ENCODE measurements at places on chromosomes 7 and 10.

DNA sequence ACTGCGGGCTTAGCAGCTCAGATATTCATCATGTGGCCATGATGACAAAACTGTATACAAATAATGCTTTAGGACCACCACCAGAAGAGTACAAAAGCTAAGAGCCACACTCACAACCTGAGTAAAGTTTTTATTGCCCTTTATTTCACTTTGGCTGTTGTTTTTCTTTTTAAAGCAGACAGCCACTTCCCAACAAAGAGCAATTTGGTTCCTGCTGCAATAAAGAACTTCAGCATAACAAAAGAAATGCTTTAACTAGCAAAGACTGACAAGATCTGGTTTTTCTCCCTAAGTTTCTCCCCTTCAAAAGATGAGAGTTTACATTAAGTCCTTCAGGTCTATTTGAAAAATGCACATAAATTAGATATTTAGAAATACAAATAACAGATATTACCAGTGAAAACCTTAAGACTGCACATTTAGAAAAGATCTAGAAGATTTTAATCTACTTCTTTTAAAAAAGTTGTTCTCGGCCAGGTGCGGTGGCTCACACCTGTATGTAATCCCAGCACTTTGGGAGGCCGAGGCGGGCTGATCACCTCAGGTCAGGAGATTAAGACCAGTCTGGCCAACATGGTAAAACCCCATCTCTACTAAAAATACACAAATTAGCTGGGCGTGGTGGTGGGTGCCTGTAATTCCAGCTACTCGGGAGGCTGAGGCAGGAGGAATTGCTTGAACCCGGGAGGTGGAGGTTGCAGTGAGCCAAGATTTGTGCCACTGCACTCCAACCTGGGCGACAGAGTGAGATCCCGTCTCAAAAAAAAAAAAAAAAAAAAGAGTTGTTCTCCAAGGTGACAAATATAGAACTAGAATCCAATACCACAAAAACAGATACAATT, 59.4 kb downstream of the WAPL start:
- DNase-seq = no peak

DNA sequence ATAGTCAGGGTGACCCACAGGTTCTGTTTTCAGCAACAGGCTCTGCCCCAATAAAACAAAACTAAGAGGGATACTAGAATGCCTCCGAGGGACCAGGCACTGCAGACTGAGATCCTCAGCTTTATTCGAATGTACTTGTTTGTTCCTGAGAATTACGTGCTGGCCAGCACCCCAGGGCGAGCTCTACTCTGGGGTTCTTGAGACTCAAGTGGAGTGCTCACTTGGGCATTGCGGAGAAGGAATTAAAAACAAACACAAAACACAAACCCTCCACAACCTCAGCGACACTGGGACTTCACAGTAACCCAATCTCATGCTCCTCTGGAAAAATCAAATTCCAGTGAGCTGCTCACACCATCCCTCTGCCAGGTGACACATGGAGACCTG, 250.7 kb downstream of the TNS3 start:
- no peak for DNase-seq

DNA sequence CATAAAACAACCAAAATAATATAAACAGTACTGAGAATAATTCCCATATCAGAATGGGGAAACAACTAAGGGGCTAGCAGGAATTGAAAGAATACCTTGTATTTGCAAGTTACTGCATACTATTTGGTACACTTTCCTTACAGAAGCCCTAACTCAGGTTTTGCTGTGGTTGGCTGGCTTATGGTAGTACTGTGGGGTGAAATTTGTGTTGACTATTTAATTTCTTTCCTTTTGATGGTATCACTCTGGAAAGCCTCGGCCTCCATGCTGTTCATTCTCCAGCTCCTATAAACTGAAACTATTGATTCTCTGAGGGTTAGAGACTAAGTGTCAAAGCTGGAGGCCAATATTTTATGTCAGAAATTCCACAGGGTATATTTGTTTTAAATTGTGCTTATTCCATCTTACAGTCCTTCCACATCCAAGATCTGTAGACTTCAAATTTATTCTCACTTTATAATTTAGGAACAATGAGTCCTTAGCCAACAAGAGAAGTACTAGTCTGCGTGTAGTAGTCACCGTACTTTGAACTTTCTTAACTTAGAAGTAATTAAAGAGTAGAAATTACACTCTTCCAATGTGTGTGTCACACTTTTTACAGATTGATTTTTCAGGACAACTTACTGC, 13.4 kb downstream of the SKIDA1 start:
- no peak for DNase-seq

GRCh38 chr7:132680590-132680989, 104.3 kb upstream of the PLXNA4 start:
- DNase-seq = no peak

- DNase-seq = no peak
Measured at GRCh38 chr10:60429084-60429849, 39.6 kb upstream of the ANK3 start.

DNA sequence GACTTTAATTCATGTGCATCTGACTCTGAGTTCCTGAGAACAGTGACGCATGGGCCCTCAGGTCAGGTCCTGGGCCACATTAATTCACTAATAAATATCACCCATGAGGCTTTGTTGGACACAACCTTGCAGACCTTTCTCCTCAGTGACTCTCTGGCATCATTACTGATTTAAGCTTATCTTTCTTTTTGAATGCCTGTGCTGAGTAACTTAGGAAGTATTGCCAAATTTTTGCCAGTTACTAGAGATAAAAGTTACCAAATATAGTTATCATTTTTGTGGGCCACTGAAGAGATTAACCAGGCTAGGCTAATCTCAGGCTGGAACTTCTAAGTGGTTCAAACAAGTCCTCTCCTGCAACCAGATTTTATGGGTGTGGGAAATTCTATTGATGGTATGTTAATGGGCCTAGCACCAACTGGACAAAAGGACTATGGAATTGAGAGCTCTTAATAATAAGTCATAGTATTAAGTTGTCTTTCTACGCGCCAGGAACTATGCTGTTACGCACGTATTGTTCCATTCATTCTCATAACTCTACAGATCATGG, 28.8 kb upstream of the PRTFDC1 start:
- no peak for DNase-seq

DNA sequence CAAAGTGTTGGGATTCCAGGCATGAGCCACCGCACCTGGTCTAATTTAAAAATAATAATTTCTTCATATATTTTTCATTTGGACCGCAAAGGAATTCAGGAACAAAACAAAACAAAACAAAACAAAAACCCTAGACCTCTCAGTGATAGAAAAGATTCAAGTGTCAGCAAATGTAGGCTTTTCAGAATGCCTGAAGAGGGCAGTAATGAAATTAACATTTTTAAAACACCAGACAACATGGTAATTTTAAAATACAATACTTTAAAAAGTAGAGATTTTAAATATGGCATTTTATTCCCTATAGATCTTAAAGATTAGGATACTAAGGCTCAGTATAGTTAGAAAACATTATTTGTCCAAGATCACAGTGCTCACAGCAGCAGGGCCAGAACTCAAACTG, 36.6 kb downstream of the DNMBP start:
- no peak for DNase-seq

DNA sequence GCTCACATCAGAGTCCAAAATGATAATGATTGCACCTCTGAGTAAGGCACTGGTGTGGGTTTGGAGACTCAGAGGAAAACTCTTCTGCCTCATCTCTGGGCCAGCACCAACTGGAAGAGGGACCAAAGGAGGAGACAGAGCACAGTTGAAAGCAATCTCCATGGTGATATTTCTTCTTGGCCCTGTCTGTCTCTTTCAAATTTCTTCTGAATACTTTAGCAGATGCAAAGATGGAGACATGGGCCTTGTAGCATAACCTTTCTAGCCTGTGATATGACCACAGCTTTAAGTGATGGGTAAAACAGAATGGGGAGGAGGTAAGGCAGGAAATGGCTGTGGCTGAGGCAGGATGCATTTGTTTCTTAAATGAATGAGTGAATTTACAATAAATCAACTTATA, 12.2 kb upstream of the GIMAP7 start:
- no peak for DNase-seq

GRCh38 chr10:133379152-133379800, at the start of gene PAOX:
PAOX (plus strand) TSS chr10:133379262; CDS start chr10:133379317, 55 bp downstream.
- peak; percentile 68 for DNase-seq

DNA sequence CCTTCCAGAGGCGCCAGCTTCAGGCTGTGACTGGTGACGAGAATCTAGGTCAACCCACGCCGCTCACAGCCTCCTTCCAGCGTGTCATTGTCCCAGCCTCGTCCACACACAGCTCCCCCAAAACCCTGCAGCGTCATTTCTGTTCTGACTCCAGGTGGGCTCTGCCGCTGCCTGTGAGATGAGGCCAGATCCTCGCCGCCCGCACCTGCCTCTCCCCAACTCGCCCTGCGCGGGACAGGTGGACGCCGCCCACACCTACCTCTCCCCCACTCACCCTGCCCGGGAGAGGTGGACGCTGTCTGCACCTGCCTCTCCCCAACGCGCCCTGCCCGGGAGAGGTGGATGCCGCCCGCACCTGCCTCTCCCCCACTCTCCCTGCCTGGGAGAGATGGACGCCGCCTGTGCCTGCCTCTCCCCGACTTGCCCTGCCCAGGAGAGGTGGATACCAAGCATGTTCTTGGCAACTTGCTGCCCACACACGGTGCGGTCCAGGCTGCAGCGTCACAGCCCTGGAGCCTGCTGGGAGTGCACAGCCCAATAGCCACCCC, 32.0 kb upstream of the CFAP46 start:
- DNase-seq = no peak

GRCh38 chr7:30510124-30511075, 5.8 kb upstream of the GGCT start:
- DNase-seq = peak; percentile 49

DNA sequence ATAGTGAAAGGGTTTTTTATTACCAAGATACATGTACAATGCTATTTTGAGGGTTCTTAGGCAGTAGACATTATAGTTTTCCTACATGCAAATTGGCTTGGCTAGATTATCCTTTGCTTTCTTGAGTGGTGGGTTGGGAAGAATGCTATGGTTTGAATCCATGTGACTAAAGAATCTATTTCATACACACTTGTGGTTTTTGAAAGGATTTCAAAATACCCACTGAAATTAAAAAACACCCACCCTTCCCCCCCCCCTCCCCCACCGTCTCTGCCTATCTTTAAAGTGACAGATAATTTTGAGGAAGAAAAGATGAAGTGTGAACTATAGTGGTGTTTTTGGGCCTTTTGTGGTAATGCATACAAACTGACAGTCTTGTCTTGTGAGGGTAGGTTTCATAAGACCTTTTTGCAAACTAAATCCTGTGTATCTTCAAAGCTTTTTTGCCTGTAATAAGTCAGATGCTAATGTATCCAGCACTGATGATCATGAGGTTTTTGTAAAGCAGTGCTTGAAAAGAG, 90.9 kb downstream of the TPST1 start:
- no peak for DNase-seq

DNA sequence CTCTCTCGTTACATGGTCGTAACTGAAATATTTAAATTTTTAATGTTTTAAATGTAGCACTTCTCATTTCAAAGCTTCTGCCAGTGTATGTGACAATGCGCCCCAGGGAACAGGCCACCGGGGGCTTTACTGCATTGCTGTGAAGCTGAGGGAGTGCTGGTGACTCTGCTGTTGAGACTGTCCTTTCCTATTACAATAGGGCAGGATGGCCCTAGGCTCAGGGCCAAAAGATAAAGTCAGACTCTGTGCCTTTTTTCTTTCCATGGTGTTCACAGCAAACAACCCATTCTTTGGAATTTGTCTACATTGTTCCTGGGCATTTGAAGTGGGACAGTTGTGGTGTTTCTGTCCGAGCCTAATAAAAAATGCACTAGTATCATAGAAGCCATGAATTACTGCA, 107.3 kb downstream of the GALNT11 start:
- DNase-seq = peak; percentile 28

DNA sequence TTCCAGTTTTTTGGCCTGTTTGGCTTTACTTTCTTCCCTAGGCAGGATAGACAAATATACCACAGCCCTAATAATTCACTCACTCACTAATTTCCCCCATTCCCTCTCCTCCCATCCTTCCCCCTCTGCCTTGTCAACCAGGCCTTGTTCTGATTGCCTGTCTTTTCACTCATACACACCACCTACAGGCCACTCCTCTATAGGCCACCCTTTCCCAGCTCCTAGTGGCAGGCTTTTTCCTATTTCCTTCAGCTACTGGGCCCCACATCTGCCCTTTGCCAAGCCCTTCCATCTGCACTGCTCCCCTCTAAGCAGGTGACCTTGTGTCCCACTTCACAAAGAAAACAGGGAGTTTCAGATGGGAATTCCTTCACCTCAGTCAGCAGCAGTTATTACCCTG, 59.8 kb upstream of the MSRB2 start:
- peak; percentile 33 for DNase-seq

- no peak for DNase-seq
Measured at GRCh38 chr7:73683788-73684693, 644 bp downstream of the BUD23 start.

- no peak for DNase-seq
Measured at GRCh38 chr7:18399436-18400235, 95.9 kb upstream of the HDAC9 start.

- no peak for DNase-seq
Measured at GRCh38 chr10:2886662-2887061, 180.7 kb upstream of the PFKP start.

- DNase-seq = no peak
Measured at GRCh38 chr7:159114981-159115380, 29.7 kb downstream of the VIPR2 start.

DNA sequence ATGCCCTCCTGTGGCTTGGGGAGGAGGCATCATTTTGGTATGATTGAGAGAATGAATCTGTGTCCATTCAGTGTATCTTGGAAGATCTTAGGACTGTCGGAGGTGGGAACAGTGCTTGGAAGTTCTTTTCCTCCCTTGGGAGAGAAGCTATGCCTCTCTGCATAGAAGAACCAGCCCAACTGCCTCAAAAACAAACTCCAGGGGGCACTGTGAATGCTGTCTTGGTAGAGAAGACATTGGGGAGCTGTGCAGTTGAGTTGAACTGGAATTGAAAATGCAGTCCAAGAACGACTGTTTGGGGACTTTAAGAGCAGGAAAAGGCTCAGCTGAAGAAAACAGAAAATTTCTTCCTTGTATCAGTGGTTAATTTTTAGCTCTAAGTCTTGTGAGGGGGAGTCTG, 4.9 kb upstream of the GJD4 start:
- no peak for DNase-seq

- DNase-seq = no peak
Measured at GRCh38 chr10:86392723-86393094, 26.1 kb upstream of the GRID1 start.

DNA sequence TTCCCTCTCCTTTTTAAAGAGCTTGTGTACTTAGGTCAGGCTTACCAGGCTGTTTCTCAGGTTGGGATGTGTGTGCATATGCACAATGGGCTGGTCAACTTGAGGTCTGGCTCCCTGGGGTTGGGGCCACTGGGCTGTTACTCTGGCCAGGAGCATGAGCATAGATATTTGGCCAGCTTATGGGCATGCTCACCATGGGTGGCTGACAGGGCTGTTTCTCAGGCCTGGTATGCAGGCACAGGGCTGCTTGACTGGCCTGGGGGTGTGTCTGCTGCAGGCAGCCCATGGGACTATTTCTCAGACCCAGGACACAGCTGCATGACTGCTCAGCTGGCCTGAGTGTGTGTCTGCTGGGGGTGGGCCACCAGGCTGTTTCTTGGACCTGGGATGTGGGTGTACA, 34.6 kb downstream of the SCART1 start:
- DNase-seq = no peak

GRCh38 chr10:77311186-77311585, 326.4 kb downstream of the KCNMA1 start:
- DNase-seq = no peak

GRCh38 chr10:67079126-67079525, 153.3 kb downstream of the LRRTM3 start:
- DNase-seq = peak; percentile 57

- DNase-seq = no peak
Measured at GRCh38 chr10:96655461-96656197, 64.7 kb downstream of the PIK3AP1 start.

GRCh38 chr7:30750010-30750409, 1.9 kb upstream of the INMT start:
- DNase-seq = no peak
